ENCODE measurements at places on chromosomes 3 and 15.

DNA sequence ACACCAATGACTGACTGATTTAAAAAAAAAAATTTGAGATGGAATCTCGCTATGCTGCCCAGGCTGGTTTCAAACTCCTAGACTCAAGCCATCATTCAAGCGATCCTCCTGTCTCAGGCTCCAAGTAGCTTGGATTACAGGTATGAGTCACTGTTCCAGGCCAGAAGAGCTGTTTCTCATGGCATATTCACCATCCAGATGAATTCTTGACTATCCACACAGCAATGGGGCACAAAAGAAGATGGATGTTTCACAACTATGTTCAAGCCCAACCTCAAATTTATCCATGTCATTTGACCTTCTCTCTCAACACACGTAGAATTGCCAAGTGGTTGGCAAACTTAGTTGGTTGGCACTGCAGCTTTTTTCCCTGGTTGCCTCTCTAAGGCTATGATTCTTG lies 40.6 kb downstream of the PRICKLE2 start:
- DNase-seq: no peak

- no peak for DNase-seq
These were observed 270.5 kb upstream of the SGO1 start for GRCh38 chr3:20456511-20456910.

- DNase-seq: no peak
These were observed 380.9 kb upstream of the RARB start for GRCh38 chr3:25046911-25047771.

DNA sequence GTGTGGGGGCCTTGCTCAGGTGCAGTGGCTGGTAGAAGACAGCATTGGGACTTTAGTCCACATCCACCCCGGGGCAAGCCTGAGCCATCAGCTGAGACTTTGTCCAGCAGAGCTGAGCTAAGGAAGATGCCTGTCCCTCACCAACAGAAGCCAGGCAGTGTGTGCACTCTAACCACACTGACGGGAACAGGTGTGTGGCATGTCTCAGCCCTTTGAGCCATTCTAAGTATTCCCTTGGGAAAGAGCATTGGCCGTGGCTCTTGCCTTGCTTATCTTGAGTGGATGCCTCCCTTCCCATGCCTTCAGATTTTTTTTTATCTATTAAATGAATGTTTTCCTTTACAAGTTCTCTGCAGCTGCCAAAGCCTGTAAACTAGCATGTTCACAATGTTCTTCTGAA lies 3.5 kb downstream of the GABRA5 start:
- DNase-seq: no peak

DNA sequence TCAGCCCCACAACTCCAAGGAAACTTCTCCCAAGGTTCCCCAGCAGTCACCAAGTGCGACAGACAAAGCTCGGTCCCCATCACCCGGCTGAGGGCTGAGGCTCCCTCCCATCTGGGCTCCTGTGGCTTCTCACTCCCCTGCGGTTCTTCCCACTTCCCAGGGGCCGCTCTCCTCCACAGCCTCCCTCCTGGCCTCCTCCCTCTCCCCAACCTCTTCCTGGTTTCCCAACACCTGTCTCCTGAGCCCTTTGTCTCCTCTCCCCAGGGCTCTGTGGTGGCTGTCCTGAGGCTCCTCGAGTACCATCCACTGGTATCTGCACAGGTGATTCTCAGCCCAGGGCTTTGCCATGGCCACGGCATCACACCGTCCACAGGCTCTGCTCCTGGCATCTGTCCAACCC lies 113.2 kb upstream of the NSMCE3 start:
- no peak for DNase-seq

- no peak for DNase-seq
These were observed 34.3 kb downstream of the CMSS1 start for GRCh38 chr3:99851955-99852354.

DNA sequence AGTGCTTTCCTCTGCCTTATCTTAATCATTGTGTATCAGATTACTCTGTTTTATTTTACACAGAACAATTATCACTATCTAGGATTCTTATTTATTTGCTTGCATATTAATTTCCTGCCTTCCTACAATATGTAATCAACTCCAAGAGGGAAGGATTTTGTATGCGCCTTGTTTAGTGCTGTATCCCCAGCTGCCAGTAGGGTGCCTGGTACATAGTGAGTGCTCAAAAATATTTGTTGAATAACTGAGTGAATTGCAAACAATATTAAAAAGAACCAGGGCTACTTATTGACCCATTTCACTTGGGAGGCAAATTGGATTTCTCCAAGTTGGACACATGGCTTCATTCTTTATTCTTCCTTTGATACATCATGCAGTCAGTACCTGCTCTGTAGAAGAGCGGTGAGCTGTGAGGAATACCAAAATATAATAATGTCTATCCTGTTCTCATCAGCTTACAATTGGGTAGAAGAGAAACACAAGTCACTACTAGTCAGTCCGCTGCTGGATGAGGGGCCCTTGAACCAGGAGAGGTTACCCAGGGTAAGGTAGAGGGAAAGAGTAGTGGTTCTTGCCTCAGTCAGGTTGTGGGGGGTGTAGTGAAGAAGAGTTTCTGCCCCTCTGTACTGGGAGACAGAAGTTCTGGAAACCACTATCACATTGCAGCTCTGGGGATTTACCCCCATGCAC lies 233.9 kb upstream of the ZBTB20 start:
- DNase-seq: no peak

DNA sequence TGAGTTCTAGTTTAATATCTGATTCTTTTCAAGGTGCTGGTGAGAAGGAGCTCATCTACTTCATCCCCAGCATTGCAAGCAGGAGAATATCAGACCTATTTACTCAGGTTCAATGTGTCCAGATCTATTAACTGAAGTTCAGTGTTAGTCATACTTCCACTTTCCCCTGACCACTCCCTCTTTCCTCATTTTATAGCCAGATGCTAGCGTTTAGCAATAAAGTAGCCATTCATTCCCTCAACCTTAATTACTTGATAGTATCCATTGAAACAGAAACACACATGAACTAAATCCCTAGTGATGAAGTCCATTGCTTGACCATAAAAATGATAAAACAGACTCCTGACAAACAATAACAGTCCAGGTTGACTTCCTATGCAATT lies 60.0 kb downstream of the RPL22L1 start:
- no peak for DNase-seq

GRCh38 chr15:28994831-28995596 lies 109.2 kb downstream of the APBA2 start:
- DNase-seq: no peak
